ENCODE measurements at places on chromosomes 5 and 9.

- peak; percentile 64 for DNase-seq
These were observed 21.5 kb upstream of the ASS1 start for GRCh38 chr9:130423272-130423671.

DNA sequence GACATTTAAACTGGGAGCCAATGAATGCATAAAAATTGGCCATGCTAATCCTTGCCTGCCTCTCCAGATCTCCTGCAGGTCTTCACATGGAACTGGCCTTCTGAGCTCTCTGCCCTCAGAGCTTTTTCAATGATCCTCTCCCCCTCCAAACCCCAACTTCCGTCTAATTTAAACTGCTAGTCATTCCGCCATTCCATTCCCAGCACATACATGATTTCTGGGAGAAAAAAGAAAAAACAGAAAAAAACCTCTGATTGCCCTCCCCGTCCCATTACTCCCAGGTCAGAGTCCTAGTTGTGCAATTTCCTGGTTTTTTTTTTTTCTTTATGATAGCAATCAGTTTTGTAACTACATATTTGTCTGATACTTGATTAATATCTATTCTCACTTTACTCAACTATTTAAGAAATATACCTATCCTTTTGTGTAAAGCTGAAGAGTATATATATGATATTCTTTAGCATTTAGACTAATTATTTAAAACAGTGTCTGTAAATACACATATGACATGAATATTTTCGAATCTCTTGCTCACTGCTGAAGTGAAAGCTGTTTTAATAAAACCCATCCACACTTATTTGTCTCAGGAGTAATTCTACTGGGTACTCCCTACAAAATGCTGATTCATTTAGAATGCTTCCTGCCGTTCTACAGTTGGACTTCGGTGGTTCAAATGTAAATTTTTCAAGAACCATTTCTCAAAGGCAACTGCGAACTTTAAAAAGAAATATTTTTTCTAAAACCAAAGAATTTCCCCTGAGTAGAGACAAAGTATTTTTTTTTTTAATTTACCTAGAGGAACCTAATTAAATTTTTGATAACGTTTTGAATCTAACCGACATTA lies 1.6 kb downstream of the HINT1 start:
- no peak for DNase-seq

DNA sequence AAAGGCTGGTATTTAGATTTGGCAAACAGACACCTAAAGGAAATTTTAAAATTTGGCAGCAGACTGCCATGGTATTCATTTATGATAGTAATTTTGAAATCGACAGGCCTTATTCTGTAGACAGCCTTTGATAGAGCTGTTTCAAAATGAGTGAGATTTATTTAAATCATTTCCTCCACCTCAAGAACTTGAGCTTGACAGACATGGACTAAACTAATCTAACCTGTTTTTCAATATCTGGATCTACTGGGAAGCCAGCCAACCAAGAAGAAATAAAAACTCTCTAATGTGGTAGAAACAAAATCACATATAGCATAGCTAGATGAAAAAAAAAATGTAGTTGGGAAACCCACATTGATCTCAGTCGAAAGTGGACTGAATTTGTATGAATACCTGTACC lies 56.9 kb upstream of the RASA1 start:
- DNase-seq = no peak

- DNase-seq = no peak
These were observed 12.4 kb downstream of the LHX3 start for GRCh38 chr9:136192289-136193126.

DNA sequence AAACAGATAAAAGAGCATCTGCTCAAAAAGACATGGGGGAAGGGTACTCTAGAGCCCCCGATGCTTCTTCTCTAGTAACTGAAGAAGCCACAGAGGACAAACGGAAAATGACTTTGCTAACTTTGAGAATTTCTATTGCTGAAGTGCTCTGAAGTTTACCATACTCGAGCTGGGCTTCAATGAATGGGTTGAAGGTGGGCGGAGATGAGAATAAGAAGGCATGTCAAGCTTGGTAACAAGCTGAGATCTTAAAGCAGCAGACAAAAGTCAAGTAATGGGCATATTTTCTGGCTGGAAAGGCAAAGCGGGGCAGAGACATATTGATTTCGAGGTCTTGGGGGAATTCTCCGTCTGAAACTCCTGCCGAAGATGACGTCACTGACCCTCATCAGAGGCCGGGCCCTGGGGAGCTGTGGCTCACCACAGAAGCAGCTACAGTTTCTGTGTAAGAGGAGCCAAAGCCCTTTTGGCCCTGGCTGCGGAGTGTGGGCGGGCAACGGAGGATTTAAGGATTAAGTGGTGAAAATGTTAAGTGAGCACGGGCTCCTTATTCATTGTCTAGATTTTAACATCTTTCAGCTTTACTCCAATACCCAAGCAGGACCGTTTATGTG lies 115.8 kb upstream of the SLIT3 start:
- DNase-seq = no peak

- no peak for DNase-seq
These were observed 402.7 kb upstream of the ZNF608 start for GRCh38 chr5:125149110-125149509.

- DNase-seq = no peak
These were observed 60.2 kb downstream of the RPS23 start for GRCh38 chr5:82217917-82218316.

GRCh38 chr5:73641811-73642210 lies 15.8 kb downstream of the ARHGEF28 start:
- DNase-seq = no peak

GRCh38 chr5:116521173-116521872 lies 53.3 kb downstream of the SEMA6A start:
- peak; percentile 85 for DNase-seq

GRCh38 chr9:95458666-95459065 lies 58.1 kb downstream of the PTCH1 start:
- DNase-seq = no peak

- DNase-seq = no peak
These were observed 3.7 kb downstream of the HNRNPH1 start for GRCh38 chr5:179619776-179620175.

Measured in NCI-H446 treated with DMSO at 0.1 percent for 48 hours (cell line).